ENCODE measurements at places on chromosomes 13 and 19. TPM values are rescaled to one million over a fixed set of nuclear protein-coding genes. Genes with fewer than 3 reads are reported as not detected.
A peak's percentile ranks its signal among the peaks of the same experiment; 100 is the strongest.

Gene CAMSAP3
- 25.6 TPM for total RNA-seq

Gene FARP1
- 110 TPM for total RNA-seq

DNA sequence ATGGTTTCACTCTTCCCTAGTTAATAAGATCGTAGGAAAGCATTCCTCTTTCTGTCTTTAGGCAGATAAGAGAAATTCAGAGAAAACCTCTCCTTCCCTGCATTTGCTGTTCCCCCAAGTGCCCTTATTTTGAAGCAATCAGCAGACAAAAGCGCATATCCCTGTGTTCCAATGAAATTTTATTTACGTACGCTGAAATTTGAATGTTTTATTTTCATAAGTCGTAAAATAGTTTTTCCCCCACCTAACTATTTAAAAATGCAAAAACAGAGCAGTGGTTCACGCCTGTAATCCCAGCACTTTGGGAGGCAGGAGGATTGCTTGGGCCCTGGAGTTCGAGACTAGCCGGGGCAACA is 17.2 kb upstream of the MRI1 start:
- DNase-seq, result no peak
- no peaks in the 10 kb centered on the region for H3K27me3 ChIP-seq
- peak overlapping the region; percentile 73 for H3K4me3 ChIP-seq
- H3K36me3 ChIP-seq, result peaks cover 12% of the 10 kb centered on the region
- peaks cover 10% of the 10 kb centered on the region for H3K4me1 ChIP-seq

GRCh38 chr19:14085309-14085995 is at the start of gene C19orf67:
Gene C19orf67, minus strand, starts transcription at chr19:14085783. Its CDS starts 156 bp downstream, at chr19:14085627.
- H3K4me3 ChIP-seq, result no peak within 1 kb of the TSS
- no peaks in the 10 kb centered on the region for H3K27me3 ChIP-seq
- H3K36me3 ChIP-seq, result peaks cover 13% of the 10 kb centered on the region

GRCh38 chr19:50897612-50898011 is 13.6 kb downstream of the KLK4 start:
- no peak overlapping the region for H3K27ac ChIP-seq
- DNase-seq, result no peak
- H3K36me3 ChIP-seq, result no peaks in the 10 kb centered on the region
- no peaks in the 10 kb centered on the region for H3K4me1 ChIP-seq

DNA sequence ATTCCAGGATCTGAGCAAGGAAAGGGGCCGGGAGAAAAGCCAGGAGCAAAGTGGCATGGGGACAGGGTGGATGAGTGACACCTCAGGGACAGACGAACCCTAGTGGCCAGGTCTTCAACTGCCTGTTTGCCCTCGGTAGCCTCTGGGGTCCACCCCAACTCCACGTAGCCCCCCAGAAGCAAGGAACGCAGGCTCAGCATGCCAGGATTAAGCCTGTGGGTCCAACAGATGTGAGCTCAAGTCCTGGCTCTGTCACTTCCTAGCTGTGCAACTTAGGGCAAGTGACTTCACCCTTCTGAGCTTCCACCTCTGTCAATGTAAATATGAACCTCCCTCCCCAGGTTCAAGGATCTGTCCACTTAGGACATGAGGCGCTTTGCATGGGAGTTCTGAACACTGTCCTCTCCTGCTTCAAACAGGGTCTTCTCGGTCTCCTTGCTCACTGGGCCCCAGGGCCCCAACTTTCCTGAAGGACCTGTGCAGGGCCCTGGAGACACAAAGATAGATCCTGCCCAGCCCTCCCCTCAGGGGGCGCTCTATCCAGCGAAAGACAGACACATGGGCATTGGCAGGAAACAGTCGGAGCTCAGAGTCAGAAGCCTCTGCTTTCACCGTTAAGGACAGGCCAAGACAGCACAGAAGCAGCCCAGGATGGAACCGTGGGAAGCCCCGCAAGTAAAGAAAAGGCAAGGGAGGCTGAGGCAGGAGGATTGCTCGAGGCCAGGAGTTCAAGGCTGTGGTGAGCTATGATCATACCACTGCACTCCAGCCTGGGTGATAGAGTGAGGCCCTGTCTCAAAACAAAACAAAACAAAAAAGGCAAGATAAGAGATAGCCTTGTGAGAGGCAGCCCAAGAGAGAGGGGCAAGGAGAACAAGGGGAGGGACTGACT is 13.2 kb downstream of the SYDE1 start:
- peaks cover 71% of the 10 kb centered on the region for H3K36me3 ChIP-seq
- no peak for DNase-seq
- H3K4me3 ChIP-seq, result no peak overlapping the region
- H3K27me3 ChIP-seq, result no peaks in the 10 kb centered on the region

- H3K4me3 ChIP-seq, result no peak overlapping the region
- H3K36me3 ChIP-seq, result no peaks in the 10 kb centered on the region
- no peak overlapping the region for H3K27ac ChIP-seq
Measured at GRCh38 chr19:28876609-28877123, 336.3 kb downstream of the UQCRFS1 start.

DNA sequence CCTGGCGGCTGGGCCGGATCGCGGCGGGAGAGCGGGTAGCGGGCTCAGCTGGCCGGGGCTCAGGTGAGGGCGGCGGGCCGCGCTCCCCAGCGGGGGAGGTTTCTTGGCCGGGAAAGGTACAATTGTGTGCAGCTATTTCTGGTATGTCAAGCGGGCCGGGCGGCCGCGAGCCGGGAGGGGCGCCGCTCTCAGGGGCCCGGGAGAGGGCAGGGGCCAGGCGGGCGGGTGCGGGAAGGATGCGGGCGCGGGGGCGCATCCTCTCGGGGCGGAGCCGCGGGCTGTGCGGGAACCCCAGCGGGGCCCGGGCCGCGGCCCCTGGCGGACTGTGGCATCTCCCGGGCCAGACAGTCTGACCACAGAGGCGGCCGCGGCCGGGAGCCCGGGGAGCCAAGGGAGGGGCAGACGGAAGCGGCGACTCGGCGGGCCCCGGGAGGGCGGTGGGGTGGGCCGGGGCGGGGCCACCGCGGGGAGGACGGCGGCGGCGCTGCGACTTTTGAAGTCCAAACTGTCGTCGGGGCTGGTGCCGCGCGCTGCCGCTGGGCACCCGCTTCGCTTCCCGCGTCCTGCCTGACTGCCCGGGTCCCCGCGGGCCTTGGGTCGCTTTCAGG is at the start of gene LMO7:
LMO7 (plus strand) TSS at position 503 of the 608 bp plus-strand sequence. CDS start 328 bp downstream, outside the sequence.
- peak; percentile 65 for DNase-seq
- H3K36me3 ChIP-seq, result no peaks in the 10 kb centered on the region
- H3K27ac ChIP-seq, result peak within 1 kb of the TSS; percentile 74
- H3K4me1 ChIP-seq, result peaks cover 17% of the 10 kb centered on the region

DNA sequence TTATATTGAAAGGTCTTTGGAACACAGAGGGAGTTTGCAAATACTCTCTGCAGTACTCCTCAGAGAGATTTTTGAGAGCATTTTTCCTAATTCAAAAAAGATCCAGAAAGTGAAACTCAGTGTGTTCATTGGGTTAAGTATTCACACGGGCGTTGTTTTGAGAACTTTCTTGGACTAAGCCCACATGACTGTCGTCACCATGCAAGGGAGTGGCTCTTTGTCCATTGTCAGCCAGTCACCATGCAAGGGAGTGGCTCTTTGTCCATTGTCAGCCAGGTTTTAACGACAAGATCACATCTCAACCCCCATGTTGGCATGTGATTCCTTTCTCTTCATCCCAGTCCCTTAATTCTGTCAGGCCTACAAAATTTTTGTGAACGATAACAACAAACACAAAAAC is 81.2 kb upstream of the STK24 start:
- H3K36me3 ChIP-seq, result no peaks in the 10 kb centered on the region
- peak overlapping the region; percentile 60 for H3K27ac ChIP-seq
- DNase-seq, result no peak
- peaks cover 10% of the 10 kb centered on the region for H3K4me1 ChIP-seq
- no peaks in the 10 kb centered on the region for H3K27me3 ChIP-seq
- H3K4me3 ChIP-seq, result peak overlapping the region; percentile 28

GRCh38 chr19:54158812-54159351 is 639 bp downstream of the LENG1 start:
- H3K4me1 ChIP-seq, result peaks cover 44% of the 10 kb centered on the region
- no peak for DNase-seq
- H3K4me3 ChIP-seq, result peak overlapping the region; percentile 79
- no peaks in the 10 kb centered on the region for H3K27me3 ChIP-seq
- H3K27ac ChIP-seq, result peak overlapping the region; percentile 98
- H3K36me3 ChIP-seq, result peaks cover 44% of the 10 kb centered on the region

- DNase-seq, result no peak
- H3K4me1 ChIP-seq, result peaks cover 42% of the 10 kb centered on the region
- no peak overlapping the region for H3K4me3 ChIP-seq
- no peaks in the 10 kb centered on the region for H3K36me3 ChIP-seq
Measured at GRCh38 chr19:17347361-17347760, 10.0 kb downstream of the GTPBP3 start.

Measured in lower lobe of right lung (tissue), 2 donors.